ENCODE measurements at places on chromosomes 13 and 19. TPM values are rescaled to one million over a fixed set of nuclear protein-coding genes. Genes with fewer than 3 reads are reported as not detected.

The RRAS gene
- 138 TPM for total RNA-seq

The CD209 gene
- 10.6 TPM for total RNA-seq

The LRP3 gene
- total RNA-seq, result 22.0 TPM

The CYP4F12 gene
- total RNA-seq, result 3.7 TPM

The RNF225 gene
- total RNA-seq, result 0.55 TPM

The GPR4 gene
- total RNA-seq, result 18.5 TPM

The SERP2 gene
- 2.8 TPM for total RNA-seq

The KLK3 gene
- not detected for total RNA-seq

The LILRB5 gene
- total RNA-seq, result 9.1 TPM

The ATP4B gene
- not detected for total RNA-seq

The C1QTNF9 gene
- not detected for total RNA-seq

The CCDC169 gene
- total RNA-seq, result 0.55 TPM

The QPCTL gene
- 7.0 TPM for total RNA-seq

The SIGLECL1 gene
- not detected for total RNA-seq

The GIPR gene
- 4.8 TPM for total RNA-seq

The SELENOV gene
- total RNA-seq, result not detected

The ATP11A gene
- total RNA-seq, result 377 TPM

The ZNF835 gene
- 3.0 TPM for total RNA-seq

The TEAD2 gene
- total RNA-seq, result 36.4 TPM

The URAD gene
- not detected for total RNA-seq

The ZSCAN4 gene
- total RNA-seq, result not detected

The HIPK4 gene
- total RNA-seq, result 0.64 TPM

The SLC15A1 gene
- total RNA-seq, result not detected

The SLC39A3 gene
- total RNA-seq, result 26.7 TPM

The TLE2 gene
- total RNA-seq, result 58.6 TPM

The PGPEP1 gene
- 40.8 TPM for total RNA-seq

The MCF2L gene
- 69.7 TPM for total RNA-seq

The ACER1 gene
- total RNA-seq, result not detected

The VSTM1 gene
- total RNA-seq, result 1.1 TPM

The ELANE gene
- 0.52 TPM for total RNA-seq

The UNC13A gene
- 0.41 TPM for total RNA-seq

The INSR gene
- 37.5 TPM for total RNA-seq

The LILRB3 gene
- 61.5 TPM for total RNA-seq

The RUBCNL gene
- 2.9 TPM for total RNA-seq

The ZNF723 gene
- total RNA-seq, result not detected

The GTF2F1 gene
- 47.4 TPM for total RNA-seq

The ZNF525 gene
- total RNA-seq, result 9.4 TPM

The KLF5 gene
- total RNA-seq, result 53.7 TPM

The TBXA2R gene
- total RNA-seq, result 4.7 TPM

The CYSLTR2 gene
- 0.67 TPM for total RNA-seq

The IL11 gene
- 0.84 TPM for total RNA-seq

The TUBA3C gene
- total RNA-seq, result not detected

The TCF3 gene
- 43.2 TPM for total RNA-seq

The NOTCH3 gene
- total RNA-seq, result 67.9 TPM

The FOXA3 gene
- total RNA-seq, result 1.6 TPM

The ZNF181 gene
- total RNA-seq, result 11.8 TPM

The BRSK1 gene
- total RNA-seq, result 1.3 TPM

The ACTL9 gene
- total RNA-seq, result not detected

The ZIC5 gene
- not detected for total RNA-seq

The TMEM147 gene
- total RNA-seq, result 77.7 TPM

The PBX4 gene
- total RNA-seq, result 3.4 TPM

The CEACAM3 gene
- total RNA-seq, result 1.2 TPM
